ENCODE measurements at places on chromosomes 4 and X.

DNA sequence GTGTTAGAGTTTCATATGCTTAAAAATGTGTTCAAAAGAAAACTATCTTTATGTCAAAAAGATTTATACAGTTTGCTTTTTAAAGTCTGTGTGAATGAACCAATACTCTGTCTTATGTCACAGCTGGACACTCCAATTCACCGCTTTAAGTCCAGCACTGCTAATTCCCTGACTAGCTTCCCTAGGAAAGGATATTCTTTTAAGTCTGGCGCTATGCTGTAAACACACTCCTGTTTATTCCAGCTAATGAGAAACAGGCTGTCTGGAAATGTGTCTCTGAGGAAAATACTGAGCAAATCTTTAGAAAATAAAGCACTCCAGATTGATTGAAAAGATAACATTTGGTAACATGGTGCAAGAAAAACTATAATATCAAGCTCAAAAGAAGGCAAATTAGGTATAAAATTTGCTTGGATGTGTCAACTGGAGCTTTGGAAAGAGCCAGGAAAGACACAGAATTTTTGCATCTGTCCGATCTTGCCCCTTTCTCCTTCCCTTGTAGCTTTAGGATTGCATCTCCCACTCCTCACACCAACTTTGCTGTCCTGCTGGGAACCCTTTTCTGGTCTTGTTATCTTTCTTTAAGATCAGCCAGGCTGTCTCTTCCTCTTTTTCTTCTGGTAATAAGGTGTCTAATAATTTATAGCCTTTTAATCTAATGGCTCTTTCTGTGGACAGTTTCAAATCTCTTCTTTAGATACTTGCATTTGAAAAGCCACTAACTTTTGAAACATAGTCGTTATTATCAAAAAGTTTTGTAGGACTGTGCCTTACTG is 40.9 kb upstream of the VEGFC start:
- no peak for DNase-seq

GRCh38 chrX:81261576-81261975 is 59.7 kb downstream of the SH3BGRL start:
- no peak for DNase-seq

- DNase-seq = no peak
Observed at GRCh38 chr4:168397611-168398169, 79.1 kb upstream of the DDX60 start.

DNA sequence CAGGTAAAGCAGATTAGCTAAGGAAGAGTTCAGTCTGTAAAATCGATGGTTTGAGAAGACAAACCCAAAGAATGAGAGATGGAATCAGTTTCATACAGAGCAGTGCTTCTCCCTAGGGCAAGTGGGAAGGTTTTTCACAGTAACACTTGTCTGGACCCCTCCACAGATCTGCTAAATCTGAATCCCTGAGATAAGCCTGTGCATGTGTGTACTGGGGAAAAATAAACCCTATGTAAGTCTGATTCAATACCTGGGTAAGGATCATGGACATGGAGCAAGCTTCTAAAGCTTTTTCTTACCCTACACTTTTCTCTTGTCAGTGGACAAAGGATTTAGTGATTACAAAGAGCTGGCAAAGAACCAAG is 13.6 kb downstream of the ELOVL6 start:
- no peak for DNase-seq

DNA sequence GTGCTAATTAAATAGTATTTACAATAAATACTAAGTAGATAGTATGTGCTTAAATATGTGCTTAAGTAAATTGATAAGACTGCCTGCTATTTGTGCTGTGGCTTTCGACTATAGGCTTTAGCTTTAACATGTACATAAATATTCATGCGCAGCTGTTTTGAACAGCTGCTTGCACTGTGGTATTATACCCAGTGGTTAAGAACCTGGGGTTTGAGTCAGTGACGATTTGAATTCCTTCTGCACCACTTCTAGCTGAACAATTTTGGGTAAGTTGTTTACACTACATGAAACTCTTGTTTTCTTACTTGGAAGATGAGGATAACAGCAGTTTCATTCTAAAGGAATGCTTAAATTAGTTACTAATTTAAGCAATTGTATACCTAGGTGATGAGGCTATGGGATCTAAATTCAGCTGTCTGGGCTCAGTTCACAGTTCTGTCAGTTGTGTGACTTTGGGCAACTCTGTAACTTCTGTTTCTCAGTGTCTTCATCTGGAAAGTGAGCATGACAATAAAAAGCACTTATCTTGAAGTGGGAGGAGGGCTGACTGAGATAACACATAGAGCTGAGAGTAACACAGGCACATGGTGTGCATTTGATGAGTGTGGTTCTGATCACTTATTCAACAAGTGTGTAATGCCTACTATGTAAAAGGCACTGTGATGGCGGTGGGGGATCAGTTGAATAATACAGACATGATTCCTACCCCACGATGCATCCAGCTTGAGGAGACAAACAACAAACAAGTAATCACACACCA is 37.0 kb downstream of the HPGDS start:
- DNase-seq = no peak

- no peak for DNase-seq
Observed at GRCh38 chrX:50747471-50747900, 66.5 kb downstream of the SHROOM4 start.
